ENCODE measurements at places on chromosomes 5 and 9. TPM values are rescaled to one million over a fixed set of nuclear protein-coding genes. Genes with fewer than 3 reads are reported as not detected.

The IL33 gene
- total RNA-seq, result not detected

DNA sequence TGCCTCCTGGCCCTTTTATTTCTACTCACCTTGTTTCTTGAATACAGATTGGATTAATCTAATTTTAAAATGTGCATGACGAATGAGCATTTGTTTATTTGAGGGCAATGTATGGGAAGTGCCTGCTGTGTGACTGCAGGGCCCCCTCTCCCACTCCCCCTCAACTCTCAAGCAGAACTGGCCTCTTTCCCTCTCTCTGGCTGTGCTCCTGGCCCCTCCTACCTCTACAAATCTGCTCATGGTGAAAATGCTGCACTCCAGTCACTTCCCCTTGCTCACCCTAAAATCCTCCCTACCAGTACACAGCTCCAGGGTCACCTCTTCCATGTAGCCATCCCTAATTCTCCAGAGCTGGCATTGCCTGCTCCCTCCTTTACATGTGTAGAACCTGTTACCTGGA is 17.2 kb upstream of the NDST1 start:
- no peak for DNase-seq

- DNase-seq, result peak; percentile 67
Measured at GRCh38 chr5:169648725-169649310, 11.7 kb downstream of the DOCK2 start.

The KCNV2 gene
- not detected for total RNA-seq

The SNCB gene
- 2.4 TPM for total RNA-seq

The BASP1 gene
- total RNA-seq, result 111 TPM

GRCh38 chr9:120733190-120733589 is 18.9 kb upstream of the MEGF9 start:
- DNase-seq, result peak; percentile 91

DNA sequence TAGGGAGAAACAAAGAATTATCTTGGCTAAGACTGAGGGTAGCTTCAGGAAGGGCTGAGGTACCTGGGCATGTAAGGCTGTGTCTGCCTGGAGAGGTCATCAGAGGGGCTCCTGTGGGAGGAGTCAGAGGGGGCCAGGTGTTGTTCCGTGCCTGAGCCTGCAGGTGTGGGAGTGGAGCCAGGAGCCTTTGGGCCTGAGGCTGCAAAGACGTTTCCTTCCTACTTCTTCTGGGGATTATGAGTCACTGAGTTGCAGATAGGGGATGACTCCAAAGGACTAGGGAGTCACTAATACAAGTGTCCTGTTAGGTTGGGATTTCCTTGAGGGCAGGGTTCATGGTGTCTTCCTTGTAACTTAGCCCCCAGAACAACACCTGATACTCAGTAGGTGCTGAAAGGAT is 391.1 kb downstream of the ARHGEF28 start:
- peak; percentile 10 for DNase-seq

The TAF1L gene
- total RNA-seq, result not detected

GRCh38 chr9:107888773-107889227 is 399.2 kb upstream of the KLF4 start:
- no peak for DNase-seq

The PDLIM4 gene
- total RNA-seq, result 22.0 TPM

The STING1 gene
- total RNA-seq, result 79.2 TPM

The SHOC1 gene
- total RNA-seq, result not detected

- DNase-seq, result no peak
Measured at GRCh38 chr9:31153250-31153840, 1231.1 kb upstream of the ACO1 start.

The CDC25C gene
- 2.7 TPM for total RNA-seq

DNA sequence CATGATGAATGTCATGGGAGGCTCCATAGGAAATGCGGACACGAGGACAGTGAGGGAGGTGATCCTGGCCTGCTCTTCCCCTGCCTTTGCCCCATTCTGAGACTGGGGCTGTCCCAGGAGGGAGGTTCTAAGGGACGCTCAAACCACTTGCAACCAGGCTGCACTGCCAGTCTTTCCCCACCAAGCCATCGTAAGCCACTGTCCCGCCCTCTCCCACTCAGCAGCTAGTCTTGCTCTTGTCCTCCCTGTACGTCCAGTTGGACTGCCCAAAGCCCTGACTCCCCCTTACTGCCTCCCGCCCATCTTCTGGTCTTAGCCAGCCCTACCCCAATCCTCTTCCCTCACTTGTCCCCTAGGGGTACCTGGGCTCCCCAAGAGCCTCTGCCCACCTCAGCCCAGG is 115.7 kb downstream of the FSTL4 start:
- DNase-seq, result no peak

GRCh38 chr9:77099388-77099787 is 77.9 kb upstream of the VPS13A start:
- no peak for DNase-seq

GRCh38 chr5:175840050-175840841 is 31.1 kb upstream of the CPLX2 start:
- peak; percentile 16 for DNase-seq

DNA sequence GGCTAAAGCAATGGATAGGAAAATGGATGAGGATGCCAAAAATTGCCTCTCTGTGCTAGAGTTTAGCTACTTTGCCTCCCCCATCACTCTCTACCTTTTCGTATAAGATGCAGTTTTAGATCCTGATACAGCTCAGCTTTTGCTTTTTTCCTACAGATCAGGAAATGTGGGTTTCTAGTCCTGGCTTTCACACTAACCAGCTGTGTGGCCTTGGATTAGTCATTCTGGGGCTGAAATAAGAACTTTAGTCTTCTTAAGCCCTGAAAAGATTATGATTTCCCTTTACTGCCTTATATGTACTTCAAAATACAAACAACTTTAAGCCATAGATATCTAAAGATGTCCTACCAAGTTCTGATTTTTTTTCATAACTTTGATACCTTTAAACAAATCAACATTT is 116.4 kb downstream of the BAAT start:
- no peak for DNase-seq

DNA sequence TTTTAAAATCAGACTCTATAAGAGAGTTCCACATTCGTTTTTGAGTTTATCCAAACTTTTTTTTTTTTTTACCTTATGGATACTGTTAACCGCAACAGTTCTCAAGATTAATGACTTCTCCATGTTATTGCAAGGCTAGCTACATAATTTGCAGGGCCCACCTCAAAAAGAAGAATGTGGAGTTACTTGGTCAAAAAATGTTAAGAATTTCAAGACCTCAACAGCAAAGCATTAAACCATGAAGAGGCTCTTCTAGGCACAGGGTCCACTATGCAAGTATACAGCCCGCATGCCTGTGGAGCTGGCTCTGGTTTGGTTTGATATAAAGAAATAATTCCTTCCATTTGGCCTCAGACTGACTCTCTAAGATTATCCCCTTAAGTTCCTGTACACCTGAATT is 133.3 kb upstream of the TLX3 start:
- no peak for DNase-seq

The DCTN3 gene
- total RNA-seq, result 79.8 TPM

DNA sequence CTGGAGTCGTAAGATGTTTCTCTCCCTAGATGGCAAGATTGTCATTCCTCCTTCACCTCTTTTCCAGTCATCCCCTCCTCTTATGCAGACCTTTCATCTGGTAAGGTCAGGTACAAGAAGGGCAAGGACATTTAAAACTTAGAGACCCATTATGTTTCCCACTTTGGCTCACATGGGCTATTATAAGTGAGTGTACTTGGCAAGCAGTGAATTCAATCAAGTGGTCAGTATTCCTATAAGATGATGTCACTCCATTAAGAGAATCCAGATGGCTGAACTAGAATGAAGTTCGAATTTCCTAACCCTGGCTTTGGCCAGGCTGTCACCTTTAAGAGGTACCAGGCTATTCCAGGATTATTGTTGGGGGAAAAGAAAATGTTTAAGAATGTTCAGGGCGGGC is 32.2 kb downstream of the ZNF131 start:
- no peak for DNase-seq

- DNase-seq, result no peak
Measured at GRCh38 chr9:126864771-126865170, 4.3 kb downstream of the ZBTB34 start.
